ENCODE measurements at places on chromosomes 2 and 18. TPM values are rescaled to one million over a fixed set of nuclear protein-coding genes. Genes with fewer than 3 reads are reported as not detected.

Gene C1GALT1C1L
- not detected for total RNA-seq

Gene USP40
- 37.3 TPM for total RNA-seq

DNA sequence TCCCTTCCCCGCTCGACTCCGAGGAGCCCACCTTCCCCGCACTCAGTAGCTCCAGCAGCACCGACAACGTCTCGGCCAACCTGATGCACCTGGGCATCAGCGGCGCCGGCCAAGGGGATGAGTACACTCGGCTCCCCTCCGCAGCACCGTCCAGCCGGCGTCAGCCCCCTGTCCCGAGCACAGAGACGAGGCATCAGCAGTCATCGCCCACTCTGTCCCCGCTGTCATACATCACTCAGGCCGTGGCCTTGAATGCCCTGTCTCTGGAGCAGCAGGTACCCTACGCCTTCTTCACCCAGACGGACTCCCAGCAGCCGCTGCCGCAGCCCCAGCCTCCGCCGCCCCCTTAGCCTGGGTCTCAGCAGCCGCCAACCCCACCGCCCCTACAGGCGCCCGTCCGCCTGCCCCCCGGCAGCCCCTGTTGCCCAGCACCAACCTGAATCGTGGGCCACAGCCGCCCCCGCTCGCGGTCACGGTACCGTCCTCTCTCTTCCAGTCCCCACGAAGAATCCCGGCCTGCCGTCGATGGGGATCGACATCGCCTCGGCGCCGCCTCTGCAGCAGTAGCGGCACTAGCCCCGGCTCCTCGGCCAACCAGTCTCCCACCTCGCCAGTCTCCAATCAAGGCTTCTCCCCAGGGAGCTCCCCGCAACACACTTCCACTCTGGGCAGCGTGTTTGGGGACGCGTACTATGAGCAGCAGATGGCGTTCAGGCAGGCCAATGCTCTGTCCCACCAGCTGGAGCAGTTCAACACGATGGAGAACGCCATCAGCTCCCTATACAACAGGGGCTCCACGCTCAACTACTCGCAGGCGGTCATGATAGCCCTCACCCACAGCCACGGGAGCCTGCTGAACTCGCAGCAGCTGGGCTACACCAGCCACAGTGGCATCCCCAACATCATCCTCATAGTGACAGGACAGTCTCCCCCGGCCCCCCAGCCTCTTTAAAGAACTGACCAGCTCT lies 1195.9 kb upstream of the CHAC2 start:
- peak; percentile 0 for DNase-seq

GRCh38 chr2:68258851-68259250 lies 6.5 kb upstream of the PPP3R1 start:
- no peak for DNase-seq

DNA sequence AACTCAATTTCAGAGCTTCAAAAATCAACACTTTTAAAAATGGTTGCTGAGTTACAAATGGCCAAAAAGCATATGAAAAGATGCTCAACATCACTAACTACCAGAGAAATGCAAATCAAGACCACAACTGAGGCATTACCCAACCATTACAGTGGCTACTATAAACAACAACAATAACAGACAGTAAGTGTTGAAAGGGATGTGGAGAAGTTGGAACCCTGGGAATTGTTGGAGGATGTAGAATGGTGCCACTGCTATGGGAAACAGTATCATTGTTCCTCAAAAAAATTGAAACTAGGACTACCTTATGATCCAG lies 173.3 kb upstream of the SPRED2 start:
- no peak for DNase-seq

- no peak for DNase-seq
These were observed 39.9 kb upstream of the RBMS1 start for GRCh38 chr2:160533482-160533881.

DNA sequence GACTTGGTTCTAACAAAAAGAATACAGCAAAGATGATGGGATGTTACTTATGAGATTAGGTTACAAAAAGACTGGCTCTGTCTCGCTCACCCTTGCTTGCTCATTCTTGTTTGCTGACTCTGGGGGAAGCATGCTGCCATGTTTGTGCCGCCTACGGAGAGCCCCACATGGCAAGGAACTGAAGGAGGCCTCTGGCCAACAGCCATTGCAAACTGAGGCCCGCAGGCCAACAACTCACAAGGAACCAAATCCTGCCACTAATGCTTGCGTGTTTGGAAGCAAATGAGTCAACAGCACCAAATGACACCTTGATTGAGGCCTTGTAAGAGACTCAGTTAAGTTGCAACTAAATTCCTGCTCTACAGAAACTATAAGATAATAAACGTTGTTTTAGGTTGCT lies 297.6 kb upstream of the STON1 start:
- DNase-seq: no peak

- no peak for DNase-seq
These were observed 60.2 kb upstream of the TCF7L1 start for GRCh38 chr2:85073033-85073432.

Measured in tongue (tissue), 3 donors.